SHP77 (cell line): ENCODE measurements at places on chromosomes 11 and 22.

DNA sequence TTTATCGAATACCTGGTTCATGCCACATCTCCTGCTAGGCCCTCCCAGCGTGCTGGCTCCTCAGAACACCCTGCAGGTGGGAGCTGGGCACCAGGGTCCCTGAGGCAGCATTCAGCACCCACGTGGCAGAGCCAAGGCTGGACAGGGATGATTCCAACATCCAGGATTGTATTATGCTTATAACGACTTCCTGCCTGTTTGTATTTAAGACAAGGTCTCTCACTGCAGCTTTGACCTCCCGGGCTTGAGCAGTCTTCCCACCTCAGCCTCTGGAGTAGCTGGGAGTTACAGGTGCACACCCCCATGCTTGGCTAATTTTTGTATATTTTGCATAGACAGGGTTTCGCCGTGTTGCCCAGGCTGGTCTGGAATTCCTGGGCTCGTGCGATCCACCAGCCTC lies 64.7 kb upstream of the WNT7B start:
- DNase-seq: peak; percentile 68

GRCh38 chr22:50011447-50012210 lies 936 bp downstream of the IL17REL start:
- DNase-seq: no peak

GRCh38 chr22:26789951-26790350 lies 132.6 kb downstream of the MIAT start:
- DNase-seq: no peak

GRCh38 chr11:83863272-83863671 lies 577.1 kb upstream of the CCDC90B start:
- no peak for DNase-seq

GRCh38 chr11:102414559-102414958 lies 38.0 kb downstream of the TMEM123 start:
- no peak for DNase-seq

DNA sequence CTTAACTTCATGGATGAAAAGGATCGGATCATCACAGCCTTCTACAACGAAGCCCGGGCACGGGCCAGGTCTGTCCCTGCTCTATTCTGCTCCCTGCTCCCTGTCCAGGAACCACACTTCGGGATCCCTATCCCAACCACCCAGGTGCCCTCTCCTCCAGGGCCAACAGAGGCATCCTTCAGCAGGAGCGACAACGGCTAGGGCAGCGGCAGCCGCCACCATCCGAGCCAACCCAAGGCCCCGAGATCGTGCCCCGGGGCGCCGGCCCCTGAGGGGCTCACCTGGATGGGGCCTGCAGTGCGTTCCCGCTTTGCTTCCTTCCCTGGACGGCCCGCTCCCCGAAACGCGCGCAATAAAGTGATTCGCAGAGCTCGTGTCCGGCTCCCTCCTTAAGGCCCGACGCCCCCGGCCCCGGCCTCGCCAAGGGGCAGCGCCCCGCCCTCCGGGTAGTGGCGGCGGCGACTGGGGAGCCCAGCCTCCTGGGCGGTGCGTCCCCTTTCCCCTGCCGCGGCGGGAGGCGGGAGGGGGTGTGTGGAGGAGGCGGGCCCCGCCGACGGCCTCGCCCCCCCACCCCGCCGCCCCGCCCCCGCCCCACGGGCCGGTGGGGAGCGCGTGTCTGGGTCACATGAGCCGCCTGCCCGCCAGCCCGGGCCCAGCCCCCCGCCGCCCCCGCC lies at the start of gene VEGFB:
Gene VEGFB (plus strand): TSS at position 672 of the 674 bp plus-strand sequence. CDS start 250 bp downstream, outside the sequence.
- DNase-seq: peak; percentile 32

DNA sequence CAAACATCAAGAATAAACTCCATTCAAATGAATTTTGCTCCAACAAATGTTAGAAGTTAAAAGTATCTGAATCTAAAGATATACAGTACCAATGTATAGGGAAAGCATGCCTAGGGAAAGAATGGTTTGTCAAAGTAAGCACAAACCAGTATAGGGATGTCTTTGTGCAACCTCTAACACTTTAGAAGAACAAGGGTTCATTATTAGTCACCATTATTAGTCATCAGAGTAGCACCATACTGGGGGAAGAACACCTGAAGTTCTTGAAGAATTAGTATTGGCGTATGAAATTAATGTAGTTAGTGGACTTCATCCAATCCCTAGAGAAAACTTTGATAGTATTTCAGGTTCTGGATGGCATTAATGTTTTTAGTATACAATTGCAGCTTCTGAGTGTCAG lies 943.7 kb downstream of the METTL15 start:
- DNase-seq: no peak

- DNase-seq: no peak
Observed at GRCh38 chr11:70060611-70061293, 17.4 kb upstream of the ANO1 start.

- DNase-seq: no peak
Observed at GRCh38 chr11:29317694-29318093, 699.1 kb downstream of the KCNA4 start.

DNA sequence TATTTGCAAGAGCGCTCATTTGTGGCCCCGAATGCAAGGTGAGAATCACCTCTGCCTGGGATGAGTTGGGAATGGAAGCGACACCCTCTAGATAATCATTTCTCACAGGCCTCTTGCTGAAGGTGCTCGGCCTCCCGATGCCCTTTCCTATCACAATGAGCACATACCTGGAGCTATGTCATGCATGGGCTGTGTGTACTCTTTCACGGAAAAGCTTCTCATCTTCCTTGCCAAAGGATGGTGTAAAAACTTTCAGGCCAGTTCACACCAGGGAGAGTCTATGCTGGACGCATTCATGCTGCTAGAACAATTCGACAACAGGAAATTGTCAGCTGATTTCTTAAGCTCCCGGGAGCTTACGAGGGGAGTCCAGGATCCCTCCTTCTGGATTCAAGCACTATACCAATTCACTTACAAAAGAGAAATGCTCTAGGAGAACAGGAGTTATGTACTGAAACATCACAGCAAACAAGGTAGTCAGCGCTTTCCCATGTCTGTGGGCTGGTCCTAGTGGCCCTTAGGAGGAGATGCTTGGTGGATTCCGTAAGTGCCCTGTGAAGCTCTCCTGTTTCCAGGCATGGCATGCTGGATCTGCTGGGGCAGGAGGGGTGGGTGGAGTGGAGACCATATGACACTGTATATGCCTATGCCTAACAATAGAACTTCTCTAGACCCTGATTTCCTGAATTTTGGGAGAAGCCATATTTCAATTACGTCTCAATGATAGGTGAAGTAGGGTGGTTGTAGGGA lies 53.1 kb upstream of the B3GAT1 start:
- DNase-seq: no peak

GRCh38 chr22:39525658-39525975 lies 5.3 kb downstream of the ATF4 start:
- DNase-seq: no peak

DNA sequence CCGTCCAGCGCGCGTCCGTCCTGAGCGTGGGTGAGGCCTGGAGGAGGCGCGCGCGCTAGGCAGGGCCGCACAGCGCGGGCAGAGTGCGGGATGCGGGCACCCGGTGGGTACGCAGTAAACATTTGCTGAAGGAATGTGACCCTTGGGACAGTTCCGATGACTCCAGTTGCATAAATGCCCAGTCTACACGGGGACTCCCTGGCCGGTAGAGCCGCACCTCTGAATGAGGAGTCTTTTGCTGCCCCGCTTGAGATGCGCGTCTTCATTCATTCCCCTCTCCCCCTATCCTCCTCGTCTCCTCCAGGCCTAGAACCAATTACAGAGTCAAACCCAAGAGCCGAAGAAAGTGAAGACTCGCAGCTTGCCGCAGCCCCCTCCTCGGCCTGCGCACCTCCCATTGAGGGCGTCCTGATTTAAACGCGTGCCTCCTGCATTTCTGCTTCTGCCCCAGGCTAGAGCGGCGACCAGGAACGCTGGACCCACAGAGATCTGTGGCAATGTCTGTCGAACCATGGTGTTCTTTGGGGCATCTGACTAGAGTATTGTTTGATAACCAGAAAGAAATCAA lies 729 bp upstream of the CHKB start:
- no peak for DNase-seq

DNA sequence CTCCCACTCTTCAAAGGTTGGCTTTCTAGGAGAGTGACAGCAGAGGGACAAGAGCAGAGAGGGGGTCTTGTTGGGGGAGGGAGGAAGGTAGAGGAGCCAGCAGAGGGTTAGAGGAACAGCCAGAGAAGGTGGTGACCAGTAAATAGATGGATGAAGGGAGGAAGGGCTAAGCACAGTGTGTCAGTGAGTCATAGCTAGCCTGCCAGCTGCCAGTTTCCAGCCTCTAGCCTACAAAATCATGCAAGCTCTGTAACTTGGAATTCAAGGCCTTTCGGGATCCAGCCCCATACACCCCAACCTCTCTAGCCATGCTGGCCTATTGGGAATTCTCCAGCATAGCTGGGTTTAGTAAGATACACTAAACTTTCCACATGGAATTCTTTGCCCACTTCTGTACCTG lies 147.4 kb upstream of the TEAD1 start:
- DNase-seq: no peak

DNA sequence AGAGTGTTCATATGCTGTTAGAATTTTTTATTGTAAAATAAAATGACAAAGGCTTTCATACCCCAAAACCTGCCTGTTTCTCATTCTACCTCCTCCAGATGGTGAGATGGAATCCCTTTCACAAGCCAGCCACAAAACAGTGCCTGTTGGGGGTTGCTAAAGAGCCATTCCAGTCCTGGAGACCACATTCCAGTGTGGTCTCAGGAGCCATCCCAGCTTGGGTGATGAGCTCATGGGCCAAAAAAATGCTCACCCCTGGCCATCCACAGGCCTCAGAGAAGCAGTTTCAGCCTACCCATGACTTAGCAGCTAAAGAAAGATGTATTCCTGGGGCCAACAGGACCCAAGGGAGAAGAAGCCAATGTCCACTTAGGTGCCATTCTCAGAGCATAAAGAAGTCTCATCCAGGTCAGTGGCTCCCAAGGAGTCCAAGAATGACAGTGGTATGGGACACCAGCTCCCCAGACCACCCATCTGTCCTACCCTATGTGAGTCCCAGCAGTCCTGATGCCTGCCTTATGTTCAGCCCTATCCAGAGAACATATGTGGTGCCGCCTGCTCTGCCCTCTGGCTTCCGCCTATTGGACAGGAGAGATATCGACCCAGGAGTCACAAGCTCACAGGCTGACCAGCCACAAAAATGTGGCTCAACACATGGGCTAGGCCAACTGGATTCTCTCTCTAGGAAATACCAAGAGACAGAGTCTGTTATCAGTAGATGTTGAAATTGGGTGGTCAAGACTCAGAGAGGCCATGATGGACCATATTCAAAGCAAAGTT lies 26.4 kb downstream of the C11orf91 start:
- no peak for DNase-seq

GRCh38 chr22:19576460-19577421 lies 52.5 kb upstream of the CLDN5 start:
- no peak for DNase-seq

DNA sequence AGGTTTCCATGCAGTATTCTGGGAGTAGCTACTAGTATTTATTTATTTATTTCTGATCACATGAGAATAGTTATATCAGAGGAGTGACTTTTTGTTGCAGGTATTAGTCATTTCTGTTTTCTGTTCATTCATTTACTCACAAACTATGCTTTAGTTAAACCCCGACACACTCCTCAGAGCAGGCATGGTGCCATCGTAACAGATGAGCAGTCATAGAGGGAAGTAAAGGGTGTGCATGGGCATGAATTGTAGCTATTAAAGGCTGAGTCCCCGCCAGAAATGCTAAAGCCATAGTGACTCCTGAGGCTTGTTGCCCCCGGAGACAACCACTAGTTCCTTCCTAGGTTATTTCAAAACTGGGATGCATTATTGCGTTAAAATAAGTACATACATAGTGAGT lies 10.6 kb downstream of the JHY start:
- DNase-seq: no peak

DNA sequence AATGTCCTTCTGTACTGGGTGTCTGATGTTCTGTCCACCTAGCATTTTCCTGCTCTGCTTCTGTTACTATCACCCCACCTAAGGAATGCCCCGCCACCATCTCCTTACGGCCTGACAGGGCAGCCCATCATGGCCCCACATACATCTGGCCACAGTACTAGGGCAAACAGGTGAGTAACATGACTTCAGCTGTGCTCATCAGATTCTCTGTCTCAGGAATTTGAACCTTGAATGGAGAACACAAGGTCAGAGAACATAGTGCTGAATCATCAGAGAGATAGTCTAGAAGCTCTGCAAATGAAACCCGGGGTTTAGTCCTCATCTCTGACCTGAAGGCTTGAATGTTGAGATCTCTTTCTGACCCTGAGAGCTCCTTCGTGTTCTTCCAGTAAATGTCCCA lies 32.4 kb downstream of the ZC3H12C start:
- no peak for DNase-seq

DNA sequence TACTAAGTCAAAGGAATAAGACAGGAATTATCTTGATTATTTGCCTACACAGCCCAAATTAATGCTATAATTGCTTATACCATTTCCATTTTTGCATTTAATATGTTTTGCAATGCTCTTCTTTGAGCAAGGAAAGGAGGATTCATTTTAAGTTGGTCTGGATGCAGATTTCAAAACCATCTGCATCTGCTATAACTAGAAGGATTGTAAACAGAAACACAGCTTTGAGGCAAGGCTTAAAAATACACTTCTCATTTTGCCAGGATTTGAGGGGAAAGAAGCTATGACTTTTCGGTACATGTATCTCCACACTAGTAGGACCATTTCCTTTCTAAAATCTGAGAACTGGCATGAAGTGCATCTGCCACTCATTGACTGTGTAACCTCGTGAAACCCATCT lies 95.9 kb upstream of the MTNR1B start:
- DNase-seq: no peak

- peak; percentile 0 for DNase-seq
Observed at GRCh38 chr11:5291207-5291838, 10.4 kb downstream of the OR51B4 start.

DNA sequence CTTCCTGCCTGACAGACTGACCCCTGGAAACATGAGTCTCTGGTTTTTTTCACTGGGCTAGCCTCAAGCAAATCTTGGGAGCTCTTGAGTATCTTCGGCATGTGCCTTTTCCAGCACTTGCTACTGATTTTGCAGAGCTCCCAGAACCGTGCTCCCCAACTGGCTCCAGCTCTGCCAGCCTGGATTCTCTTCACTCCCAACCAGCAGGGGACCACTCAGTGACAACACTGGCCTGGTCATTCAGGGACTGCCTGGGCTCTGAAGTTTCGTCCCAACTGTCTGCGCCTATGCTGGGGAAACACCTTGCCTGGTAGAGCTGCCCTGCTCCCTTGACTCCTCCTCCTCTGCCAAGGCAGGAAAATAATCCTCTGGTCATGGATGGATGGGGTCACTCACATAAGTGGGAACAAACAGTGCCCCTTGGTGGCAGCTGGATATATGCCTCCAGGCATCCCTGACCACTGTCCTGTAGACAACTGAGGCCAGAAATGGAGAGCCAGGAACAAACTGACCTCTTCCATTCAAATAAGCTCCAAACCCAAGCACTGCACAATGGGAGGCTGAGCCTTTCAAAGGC lies 30.2 kb downstream of the POLDIP3 start:
- no peak for DNase-seq

GRCh38 chr11:117289795-117290194 lies 1.4 kb upstream of the BACE1-AS start:
- no peak for DNase-seq
